ENCODE measurements at places on chromosomes 5 and 9.

GRCh38 chr9:70438341-70438928 lies 24.0 kb upstream of the KLF9 start:
- no peak for DNase-seq

- no peak for DNase-seq
These were observed 161.0 kb upstream of the ZNF618 start for GRCh38 chr9:113715086-113715485.

GRCh38 chr9:9538766-9539165 lies 1074.0 kb downstream of the PTPRD start:
- DNase-seq = no peak

DNA sequence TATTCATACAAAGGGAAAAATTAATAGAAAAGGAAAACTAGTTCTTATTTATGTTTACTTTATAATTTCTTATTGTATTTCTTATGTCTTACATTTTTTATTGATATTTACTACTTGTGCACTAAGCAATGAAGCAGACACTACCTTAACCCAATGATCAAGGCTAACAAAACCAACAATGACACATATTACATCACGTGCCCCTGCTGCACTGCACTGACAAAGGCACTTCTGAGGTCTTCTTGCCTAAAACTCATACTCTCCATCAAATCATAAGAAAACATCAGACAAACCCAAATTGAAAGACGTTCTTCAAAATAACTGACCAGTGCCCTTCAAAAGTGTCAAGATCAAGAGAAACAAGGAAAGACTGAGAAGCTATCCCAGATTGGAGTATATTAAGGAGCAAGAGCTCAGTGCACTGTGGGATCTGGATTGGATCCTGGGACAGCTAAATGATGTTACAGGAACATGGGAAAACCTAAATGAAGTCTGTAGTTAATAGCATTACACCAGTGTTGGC lies 230.9 kb downstream of the AUH start:
- DNase-seq = no peak

GRCh38 chr5:33588654-33589372 lies 148.0 kb downstream of the TARS1 start:
- DNase-seq = peak; percentile 1

DNA sequence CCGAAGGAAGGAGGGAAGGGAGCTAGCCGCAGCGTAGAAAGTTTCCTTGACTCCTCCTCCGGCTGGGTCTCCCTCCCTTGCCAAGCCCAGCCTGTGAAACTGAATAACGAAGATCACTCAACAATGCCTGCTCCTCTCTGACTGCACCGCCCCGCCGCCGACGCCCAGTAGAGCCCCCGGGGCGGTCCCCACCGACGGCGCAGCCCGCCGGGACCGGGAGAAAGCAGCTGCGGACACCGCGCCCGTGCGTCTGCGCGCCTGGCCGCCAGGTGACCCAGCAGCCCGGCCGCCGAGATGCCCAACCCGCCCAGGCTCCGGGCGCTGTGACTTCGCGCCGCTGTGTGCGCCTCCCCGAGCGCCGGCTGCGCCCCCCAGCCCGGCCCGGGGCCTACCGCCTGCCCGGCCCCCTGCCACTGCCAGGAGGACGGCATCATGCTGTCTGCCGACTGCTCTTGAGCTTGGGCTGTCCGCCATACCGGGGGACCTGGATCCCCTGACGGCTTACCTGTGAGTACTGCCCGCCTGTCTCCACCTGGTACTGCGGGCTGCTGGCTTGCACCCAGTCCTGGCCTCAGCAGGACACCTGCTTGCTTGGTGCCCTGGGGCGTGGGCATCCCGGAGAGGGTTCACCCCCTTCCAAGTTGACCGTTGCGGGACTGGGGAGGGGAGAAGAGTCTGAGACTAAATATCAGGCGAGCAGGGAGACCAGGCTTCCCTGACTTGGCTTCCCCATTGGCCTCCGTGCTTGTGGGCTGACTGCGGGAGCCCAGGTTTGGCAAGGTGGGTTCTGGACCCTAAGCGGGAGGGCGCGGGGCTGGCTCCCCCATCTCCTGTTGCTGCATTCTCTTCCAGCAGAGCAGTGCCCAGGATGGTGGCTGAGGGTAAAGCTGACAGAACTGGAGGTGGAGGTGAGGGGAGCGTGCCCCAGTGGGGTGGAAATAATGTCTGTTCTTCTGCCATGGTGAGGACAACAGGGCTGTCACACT lies 26.2 kb upstream of the SPTLC1 start:
- no peak for DNase-seq

DNA sequence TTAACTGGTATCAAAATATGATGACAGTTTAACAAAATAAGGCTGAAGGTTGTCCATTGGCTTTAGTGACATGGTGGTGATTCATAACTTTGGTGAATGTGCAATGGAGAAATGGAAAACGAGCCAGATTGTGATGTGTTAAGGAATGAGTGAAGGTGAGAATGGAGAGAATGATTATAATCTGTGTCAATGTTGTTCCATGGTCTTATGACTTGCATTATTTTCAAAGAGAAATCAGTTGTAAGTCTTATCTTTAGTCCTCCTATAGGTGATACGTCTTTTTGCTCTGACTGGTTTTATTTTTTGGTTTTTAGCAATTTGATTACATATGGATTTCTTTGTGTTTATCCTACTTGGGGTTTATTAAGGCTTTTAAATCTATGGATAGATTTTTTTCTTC lies 12.7 kb downstream of the OR1L6 start:
- no peak for DNase-seq

GRCh38 chr9:124779368-124780059 lies 2.6 kb downstream of the OLFML2A start:
- no peak for DNase-seq

- DNase-seq = no peak
These were observed 77.0 kb upstream of the TMC1 start for GRCh38 chr9:72444435-72444834.

GRCh38 chr5:72224946-72225463 lies 95.0 kb downstream of the MRPS27 start:
- DNase-seq = no peak

DNA sequence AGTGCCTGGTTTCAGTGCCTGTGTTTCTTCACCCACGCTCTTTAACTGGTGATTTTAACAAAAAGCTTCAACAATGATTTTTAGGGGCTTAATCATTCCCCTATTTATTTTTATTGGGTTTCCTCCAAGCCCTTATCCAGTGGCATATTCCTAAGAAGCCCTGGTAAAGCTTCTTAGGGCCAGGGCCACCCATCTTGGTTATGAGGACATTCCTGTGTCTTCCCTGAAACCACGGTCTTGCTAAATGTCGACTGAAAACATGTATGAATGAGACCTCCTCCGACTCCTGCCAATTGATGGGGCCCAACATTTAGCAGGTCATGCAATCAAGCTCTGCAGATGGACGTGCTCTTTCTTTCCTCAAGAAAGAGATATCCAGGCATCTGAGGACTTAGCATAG lies 13.7 kb upstream of the CARTPT start:
- DNase-seq = no peak

Measured in stimulated activated CD4-positive, alpha-beta T cell treated with anti-CD3 and anti-CD28 coated beads, Interleukin-2, amount 100 ng/mL, for 4 hours (primary cell).